DMS153 (cell line): ENCODE measurements at places on chromosomes 2 and 18.

DNA sequence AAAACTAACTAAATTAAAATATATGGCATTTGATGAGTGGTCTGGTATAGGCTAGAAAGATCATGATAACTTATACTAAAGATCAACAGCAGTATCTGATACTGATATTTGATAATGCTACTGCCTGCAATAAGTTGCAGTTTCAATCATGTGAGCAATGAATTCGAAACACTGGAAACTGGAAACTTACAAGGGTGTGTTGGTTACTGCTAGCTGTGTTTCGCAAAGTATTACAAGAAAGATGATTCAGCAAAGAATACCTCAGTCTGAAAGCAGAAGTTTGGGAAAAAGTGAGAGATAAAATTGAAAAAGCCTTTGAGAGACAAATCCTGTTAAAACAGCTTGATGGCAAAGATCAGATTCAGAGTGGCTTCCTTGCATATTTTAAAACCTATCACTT lies 294.5 kb downstream of the CCDC178 start:
- DNase-seq, result no peak

GRCh38 chr2:49111456-49111855 lies 42.9 kb downstream of the FSHR start:
- DNase-seq, result no peak

DNA sequence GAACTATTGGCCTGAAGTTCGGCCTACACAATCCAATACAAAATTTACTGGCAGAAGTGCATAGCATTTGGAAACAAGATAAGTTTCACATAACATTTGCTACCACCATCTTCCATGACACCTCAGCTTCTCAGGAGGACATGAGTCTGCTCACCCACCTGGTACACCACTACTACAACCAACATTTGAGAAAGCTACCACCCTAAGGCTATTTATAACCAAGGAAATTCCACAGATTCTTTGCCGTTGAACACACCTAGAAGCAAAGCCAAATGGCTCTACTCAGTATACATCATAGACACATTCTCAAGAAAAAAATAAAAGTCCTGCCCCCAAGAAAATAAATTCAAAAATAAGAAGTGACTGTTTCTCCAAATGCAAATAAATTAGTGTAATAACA lies 145.3 kb downstream of the SPAG16 start:
- no peak for DNase-seq

- DNase-seq, result no peak
These were observed at the start of gene MSL3B for GRCh38 chr2:233867993-233868532. Gene MSL3B (minus strand): TSS chr2:233868386.

DNA sequence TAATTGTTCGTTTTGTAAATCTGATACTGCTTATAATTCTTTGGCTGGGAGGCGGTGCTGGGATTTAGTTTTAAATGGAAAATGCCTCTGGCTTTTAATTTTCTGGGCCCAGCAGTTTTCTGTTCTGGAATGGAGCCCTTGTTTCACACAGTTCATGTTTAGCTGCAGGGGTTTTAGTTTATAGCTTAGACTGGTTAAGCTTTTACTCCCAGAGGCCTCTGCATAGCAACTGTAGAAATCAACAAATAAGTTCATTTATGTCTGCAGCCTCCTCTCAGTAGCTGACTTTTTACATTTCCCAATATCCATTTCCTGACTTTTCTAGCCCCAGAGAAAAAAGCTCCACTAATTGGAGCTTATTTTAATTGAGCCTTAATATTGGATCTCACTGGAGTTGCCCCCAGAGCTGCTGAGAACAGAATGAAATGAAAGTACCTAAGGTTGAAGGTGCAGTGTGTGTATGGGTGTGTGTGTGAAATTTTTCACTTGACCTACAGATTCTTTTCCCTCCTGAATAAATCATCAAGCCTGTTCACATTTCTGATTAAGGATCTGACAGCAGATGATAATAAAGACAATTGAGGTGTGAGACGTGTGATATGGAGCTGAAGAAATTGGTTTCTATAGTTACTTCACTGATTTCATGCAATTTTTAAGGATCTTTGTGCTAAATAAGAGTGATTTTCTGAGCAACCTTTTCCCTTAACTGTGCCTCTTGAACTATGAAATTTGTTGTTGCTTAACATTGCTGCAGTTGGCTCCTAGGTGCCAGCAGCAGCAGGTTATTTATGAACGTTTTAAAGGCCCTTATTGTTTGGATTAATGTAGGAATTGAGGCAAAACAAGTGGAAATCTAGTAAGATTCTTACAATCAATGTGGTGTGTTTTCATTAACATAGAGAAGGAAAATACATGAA lies 109.6 kb downstream of the TAF4B start:
- no peak for DNase-seq

- no peak for DNase-seq
These were observed 564 bp downstream of the MPV17 start for GRCh38 chr2:27322301-27322765.

- no peak for DNase-seq
These were observed 175.7 kb downstream of the FAM210A start for GRCh38 chr18:13550418-13551304.

- DNase-seq, result no peak
These were observed 5.2 kb upstream of the SCN7A start for GRCh38 chr2:166499281-166499680.

DNA sequence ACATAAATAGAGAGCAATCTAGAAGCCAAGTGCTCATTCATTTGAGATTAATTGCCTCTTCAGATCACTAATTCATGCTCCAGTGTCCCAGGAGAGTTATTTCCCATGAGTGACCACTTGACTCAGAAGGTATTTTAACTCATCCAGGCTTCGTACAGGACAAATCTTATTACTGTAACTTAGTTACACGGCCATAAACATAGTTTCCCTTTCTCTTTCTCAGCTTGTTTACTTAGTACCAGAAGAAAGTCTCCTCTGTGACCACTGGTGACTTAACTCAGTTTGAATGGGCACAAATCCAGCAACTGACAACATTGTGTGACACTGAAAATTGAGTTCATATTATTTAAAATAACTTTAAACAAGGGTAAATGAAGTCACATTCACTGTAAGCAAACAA lies 25.3 kb downstream of the MMADHC start:
- DNase-seq, result peak; percentile 60

- DNase-seq, result no peak
These were observed 132.2 kb downstream of the CLIP4 start for GRCh38 chr2:29247336-29247914.

- DNase-seq, result peak; percentile 47
These were observed 12.1 kb downstream of the LRRTM1 start for GRCh38 chr2:80292474-80292873.

DNA sequence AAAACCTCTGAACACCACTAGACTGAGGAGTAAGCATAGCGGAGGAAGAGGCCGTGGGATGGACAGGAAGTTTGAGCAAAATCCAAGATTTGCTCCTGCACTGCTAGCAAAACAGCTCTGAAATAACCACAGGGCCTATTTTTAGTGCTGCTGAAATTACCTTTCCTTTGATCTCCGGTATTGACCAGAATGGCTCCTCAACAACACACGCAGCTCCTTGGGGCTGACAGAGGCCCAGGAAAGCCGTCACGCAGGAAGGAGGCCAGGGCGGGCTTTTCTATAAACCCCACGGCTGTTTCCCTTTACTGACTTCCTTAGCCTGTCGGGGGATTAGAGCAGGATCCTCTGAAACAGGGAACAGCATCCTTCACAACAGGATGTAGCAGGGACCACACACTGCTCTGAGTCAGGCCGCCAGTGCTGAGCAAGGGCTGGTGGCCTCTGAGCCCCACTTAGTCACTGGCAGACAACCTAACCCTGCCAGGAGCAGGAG lies 80.8 kb upstream of the LCLAT1 start:
- DNase-seq, result no peak

- DNase-seq, result no peak
These were observed 588 bp upstream of the CCDC93 start for GRCh38 chr2:118014492-118014824.

DNA sequence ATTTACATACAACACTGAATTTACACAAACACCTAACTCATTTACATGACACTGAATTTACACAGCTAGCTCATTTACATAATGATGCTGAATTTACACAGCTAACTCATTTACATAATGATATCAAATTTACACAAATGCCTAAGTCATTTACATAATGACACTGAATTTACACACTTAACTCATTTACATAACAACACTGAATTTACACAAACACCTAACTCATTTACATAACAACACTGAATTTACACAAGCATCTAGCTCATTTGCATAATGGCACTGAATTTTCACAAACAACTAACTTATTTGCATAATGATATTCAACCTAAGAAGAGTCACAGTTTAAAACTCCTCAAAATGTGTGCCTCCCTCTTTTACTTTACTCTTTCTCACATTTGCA lies 511.7 kb downstream of the GALR1 start:
- no peak for DNase-seq

DNA sequence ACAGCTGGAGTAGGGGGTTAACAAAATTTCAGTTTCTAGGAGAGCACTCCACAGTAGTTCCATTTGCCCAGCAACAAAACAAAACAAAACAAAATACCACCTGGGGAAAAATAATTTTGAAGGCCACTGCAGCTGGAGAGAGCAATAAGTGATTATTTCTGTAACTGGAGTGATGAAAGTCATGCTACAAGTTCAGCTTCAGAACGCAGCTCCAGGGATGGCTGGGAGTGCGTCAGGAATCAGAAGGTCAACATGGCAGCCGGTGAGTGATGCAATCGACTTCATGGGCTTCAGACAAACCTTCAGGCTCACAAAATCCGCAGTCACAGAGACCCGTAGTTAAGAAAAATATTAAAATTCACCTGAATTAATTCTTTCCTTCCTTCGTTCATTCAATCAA lies 41.0 kb downstream of the ABHD3 start:
- no peak for DNase-seq

- no peak for DNase-seq
These were observed 74.0 kb downstream of the MYO1B start for GRCh38 chr2:191319186-191319585.

GRCh38 chr2:73998451-73998850 lies 13.7 kb downstream of the TET3 start:
- no peak for DNase-seq

- DNase-seq, result no peak
These were observed 83.2 kb downstream of the TANC1 start for GRCh38 chr2:159051661-159052060.

GRCh38 chr2:187748958-187749357 lies 194.7 kb upstream of the TFPI start:
- DNase-seq, result no peak

DNA sequence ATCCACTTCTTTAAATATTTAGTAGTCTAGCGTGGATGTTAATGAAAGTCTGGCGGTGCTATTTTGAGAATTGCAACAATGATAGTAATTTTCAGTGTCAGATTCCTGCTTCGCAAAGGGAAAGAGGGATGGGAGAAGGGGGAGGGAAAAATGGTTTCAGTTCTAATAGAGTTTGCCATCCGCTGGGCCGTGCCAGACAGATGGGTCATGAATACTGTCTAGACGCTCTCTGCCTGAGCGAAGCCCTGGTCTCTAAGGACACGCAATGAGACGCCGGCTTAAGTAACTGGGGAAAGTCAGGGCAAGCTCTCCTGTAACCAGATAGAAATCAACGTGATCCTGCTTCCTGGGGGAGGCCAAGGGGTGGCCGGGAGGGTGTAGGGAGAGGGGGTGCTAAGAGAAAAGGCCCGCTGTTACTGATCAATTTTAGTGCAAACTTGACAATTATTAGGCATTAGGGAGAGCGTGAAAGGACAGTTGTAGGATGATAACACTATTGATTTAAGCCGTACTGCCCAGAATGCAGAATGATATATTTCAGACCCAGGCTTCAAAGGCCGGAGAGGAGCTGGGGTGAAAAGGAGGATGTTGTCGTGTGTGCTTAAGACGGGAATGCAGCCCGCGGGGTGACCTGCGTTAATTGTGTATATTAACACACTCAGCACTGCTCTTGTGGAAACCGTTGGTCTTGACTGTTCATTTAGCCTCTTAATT lies 229.2 kb downstream of the LDLRAD4 start:
- DNase-seq, result no peak

- no peak for DNase-seq
These were observed 34.5 kb downstream of the LYPD6 start for GRCh38 chr2:149364839-149365238.

DNA sequence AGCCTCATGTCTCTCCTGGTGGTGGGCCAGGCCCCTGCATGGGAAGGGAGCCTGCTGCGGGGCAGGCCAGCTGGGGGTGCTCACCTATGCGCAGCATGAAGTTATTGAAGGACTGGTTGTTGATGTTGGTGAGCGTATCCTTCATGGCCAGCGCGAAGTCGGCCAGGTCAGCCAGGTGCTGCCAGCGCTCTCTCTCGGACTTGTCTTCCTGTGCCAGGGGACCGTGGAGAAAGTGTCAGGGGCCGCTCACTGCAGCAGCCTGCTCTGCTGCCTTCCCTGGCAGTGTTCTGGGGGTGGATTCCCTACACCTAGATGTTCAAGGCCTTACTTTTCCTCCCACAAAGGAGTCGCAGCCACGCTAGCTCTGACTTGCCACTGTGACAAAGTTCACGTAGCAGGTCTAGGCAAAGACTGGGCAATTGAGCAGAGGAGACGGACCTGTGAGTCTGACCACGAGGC lies 28.2 kb downstream of the CENPO start:
- DNase-seq, result no peak

GRCh38 chr2:237507512-237507911 lies 20.5 kb downstream of the MLPH start:
- no peak for DNase-seq

- DNase-seq, result no peak
These were observed 13.3 kb downstream of the NPC1 start for GRCh38 chr18:23573020-23573419.

DNA sequence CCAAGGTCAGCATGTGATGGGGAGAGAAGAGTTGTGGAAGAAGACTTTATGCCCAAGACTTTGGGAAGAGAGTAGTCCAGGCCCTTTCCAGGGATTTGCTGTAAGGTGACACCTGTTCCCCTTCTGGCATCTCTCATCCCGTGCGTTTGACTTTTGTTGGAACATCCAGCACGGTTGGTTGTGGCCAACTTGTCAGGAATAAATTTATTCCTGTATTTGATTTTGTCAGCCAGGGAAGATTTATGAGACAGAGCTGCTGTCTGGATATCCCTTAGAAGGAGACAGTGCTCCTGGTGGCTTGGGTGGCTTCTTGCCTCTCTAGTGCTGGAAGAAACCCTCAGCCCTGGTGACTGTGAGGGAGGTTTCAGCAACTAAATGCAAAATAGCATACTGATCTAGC lies 121.5 kb downstream of the PTPRM start:
- no peak for DNase-seq

DNA sequence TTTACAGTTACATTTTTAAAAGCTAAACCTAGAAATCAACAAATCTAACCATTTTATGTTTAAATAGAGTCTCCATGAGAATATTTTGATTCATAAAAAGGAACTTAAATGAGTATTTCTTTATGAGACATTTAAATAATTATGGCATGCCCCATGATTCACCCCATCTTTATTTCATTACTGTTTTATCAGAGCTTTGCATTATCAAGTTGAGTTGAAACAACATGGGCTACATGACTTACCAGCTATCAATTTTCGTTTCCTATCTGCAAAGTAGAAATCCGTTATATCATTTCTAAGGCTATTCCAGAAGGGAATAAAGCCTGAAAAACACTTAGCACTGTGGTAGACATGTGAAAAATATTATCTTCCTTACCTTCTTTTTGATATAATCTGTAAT lies 161.5 kb downstream of the GALNT3 start:
- no peak for DNase-seq

- no peak for DNase-seq
These were observed 27.9 kb downstream of the IL37 start for GRCh38 chr2:112938904-112939303.

- no peak for DNase-seq
These were observed 34.6 kb upstream of the INSIG2 start for GRCh38 chr2:118053681-118054080.
